Stimulated activated CD8-positive, alpha-beta memory T cell treated with anti-CD3 and anti-CD28 coated beads, Interleukin-7, amount 100 ng/mL, for 1 hour (primary cell): ENCODE measurements at places on chromosomes 3 and 15.

DNA sequence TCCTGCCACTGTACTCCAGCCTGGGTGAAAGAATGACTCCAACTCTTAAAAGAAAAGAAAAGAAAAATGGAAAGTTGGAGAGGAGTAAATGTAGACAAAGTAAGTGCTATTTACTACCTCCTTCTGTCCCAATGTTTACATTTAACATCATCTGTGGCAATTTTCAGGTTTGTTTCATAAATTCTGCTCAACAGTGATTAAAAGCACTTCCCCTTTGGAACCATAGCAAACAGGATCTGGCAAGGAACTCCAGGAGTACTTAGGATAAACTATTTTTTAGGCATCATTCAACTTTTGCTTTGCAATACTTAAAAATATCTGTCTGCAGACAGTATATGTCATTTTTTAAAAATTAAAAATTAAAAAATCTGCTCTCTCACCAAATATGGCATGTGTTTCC lies 5.5 kb upstream of the CX3CR1 start:
- no peak for DNase-seq

GRCh38 chr3:44870375-44871061 lies 3.9 kb upstream of the TGM4 start:
- no peak for DNase-seq

DNA sequence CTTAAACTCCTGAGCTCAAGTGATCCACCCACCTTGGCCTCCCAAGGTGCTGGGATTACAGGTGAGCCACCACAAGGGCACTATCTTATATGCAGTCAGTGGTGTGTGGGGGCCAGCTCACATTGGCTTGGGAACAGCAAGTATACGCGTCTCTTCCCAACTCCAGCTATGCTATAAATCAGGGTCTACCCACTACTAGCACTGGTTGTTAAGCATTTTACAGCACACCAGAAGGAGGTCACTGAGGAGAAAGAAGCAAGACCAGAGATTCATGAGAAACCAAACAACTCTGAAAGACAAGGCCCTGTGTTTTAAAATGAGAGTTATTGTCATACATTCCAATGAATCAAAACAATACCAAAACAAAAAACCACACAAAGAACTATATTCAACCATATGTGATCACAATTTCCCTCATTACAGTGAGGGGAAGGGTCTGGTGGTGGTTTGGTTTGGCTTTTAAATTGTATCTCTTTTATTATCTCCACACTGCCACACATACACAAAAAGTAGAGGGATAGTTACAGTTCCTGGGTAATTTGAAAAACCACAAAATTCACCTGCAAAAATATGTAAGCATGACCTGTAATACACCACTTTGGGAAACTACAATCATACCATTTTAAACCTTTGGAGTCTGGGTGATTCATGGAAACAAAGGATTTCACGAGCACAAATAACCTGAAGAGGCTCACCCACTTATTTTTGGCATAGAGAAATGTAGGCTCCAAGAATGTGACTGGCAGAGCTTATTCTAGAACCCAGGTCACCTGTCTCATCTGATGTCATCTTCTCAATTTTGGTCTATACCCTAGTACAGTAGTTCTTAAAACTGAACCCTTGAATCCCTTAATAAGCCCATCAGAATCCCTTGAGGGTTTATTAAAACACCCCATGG lies 5.2 kb downstream of the MAGI1 start:
- DNase-seq, result no peak

- DNase-seq, result no peak
These were observed 136.0 kb downstream of the ATP10A start for GRCh38 chr15:25727116-25727515.

GRCh38 chr15:51731549-51732267 lies 5.7 kb downstream of the LYSMD2 start:
- no peak for DNase-seq

GRCh38 chr15:67066959-67067853 lies 1.8 kb downstream of the SMAD3 start:
- no peak for DNase-seq

GRCh38 chr15:99076109-99076508 lies 28.8 kb upstream of the SYNM start:
- no peak for DNase-seq

DNA sequence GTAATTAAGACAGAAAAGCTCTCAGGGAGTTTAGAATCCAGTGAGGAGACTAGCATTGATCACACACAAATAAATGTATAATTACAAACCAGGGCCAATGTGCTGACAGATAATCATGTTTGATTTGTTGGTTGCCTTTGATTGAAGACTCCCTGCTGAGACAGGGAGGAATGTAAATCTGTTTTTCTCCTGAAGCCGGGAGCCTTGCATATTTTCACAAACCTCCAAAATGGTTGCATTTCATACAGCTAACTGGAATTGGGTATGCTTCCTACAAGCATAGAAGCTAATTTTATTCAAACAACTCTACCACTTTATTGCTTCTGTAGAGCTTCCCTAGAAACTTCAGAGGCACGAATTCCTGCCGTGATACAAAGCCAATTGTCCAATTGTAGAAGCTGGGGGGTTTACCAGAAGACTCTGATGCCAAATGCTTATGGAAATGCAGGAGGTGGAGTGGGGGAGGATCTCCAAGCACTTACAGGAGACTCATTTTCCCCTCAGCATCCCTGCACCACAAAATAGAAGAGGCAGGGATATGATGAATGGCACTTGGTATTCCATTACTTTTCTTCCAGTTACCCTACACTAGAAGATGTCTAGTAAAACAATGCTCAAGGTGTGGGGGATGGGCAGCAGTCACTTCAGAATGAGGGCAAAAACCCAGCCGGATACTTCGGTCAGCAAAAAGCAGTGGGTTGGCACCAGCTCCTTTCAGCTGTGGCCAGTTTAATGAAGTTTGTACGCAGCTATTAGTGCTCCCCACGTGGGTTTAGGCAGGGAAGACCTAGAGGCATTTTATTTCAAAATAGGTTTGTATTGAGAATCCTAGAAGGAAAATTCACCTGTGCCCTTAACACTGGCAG lies 11.4 kb upstream of the MEX3B start:
- DNase-seq, result no peak

- no peak for DNase-seq
These were observed 7.7 kb downstream of the CCR2 start for GRCh38 chr3:46361408-46362283.

DNA sequence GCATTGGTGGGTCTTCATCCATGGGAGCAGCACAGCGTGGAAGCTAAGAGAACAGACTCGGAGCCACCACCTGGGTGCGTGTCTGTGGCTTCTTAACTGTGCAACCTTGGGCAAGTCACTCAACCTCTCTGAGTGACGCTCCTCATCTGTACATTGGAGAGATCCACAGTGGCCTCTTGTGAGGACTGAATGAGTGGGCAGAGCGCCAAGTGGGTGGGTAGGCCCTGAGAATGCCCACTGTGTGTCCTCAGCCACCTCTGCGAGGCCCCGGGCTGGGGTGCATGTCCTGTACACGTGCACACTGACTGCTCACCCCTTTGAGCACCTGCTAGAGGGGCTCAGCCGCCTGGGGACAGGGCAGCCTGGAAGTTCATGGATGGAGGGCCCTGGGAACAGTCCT lies 99.6 kb upstream of the PRR23E start:
- DNase-seq, result no peak

- no peak for DNase-seq
These were observed 1.0 kb downstream of the LRRC28 start for GRCh38 chr15:99252326-99252725.

DNA sequence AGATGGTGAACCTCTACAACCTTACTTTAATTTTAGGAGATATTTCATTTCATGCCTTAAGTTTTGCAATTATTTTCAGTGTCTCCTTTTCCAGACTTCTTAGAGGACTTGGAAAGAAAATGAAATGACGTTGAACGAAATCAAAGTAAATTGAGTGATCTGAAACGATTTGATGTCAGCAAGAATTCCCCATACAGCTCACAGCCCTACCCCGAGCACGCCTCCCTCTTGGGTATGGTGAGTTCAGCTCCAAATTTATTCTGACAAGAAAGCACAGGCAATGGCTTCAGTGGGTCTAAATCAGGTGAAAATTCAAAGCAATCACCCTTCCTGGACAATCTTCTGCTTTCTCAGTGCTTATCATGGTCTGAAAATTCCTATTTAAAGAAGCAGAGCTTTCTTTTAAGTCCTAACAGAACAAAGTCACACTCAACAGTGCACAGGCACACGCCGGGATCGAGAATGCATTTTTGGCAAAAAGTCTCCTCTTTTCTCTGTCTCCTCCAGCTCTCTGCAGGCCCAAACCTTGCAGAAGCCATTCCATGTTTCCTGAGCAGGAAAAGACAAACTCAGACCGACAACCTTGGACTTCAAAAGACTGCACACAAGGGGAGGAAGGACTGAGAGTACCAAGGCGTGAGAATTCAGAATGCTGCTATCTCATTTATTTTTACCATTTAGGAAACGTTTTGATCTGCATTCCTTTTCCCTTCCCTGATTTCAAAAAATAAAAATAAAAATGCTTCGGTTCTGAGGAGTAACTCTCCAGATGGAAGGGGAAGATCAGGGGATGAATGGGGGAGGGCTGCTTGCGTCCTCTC lies 72.0 kb downstream of the CCNL1 start:
- no peak for DNase-seq

DNA sequence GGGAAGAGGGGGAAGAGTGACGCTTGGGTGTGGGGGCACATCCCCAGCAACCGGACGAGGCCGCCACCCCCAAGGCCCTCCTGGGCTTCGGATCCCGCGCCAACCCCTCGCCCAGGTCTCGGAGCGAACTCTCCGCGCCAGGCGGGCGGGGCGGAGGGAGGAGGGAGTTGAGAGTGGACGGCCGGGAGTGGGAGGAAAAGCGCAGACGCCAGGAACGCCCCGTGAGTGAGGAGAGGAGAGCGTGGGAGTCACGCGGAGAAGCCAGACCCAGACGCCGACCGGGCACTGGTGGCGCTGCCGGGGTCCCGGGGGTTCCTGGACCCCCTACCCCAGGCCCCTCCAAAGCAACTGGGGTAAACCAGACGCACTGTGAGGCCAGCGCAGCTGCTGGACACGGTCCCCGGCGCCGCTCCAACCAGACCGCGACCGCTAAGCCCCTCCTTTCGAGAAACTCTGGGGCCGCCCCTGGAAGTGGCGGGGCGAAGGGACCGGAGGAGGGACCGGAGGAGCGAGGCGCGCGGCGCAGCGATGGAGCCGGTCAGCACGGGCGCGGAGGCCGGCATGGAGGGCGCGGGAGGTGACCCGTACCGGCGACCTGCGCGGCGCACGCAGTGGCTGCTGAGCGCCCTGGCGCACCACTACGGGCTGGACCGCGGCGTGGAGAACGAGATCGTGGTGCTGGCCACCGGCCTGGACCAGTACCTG lies at the start of gene EFCC1:
Gene EFCC1, plus strand, starts transcription at position 204 of the 705 bp plus-strand sequence. Its CDS starts 325 bp downstream, at position 529.
- DNase-seq, result no peak

DNA sequence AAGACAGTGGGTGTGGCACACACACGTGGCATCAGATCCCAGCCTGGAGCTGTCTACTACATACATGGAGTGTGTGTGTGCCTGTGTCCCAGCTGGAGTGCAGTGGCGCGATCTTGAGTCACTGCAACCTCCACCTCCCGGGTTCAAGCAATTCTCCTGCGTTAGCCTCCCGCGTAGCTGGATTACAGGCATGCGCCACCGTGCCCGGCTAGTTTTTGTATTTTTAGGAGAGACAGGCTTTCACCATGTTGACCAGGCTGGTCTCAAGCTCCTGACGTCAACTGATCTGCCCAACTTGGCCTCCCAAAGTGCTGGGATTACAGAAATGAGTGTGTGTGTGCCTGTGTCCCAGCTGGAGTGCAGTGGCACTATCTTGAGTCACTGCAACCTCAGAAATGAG lies 108.8 kb downstream of the IL12A start:
- DNase-seq, result no peak
